ENCODE measurements at places on chromosomes 1 and 21. TPM values are rescaled to one million over a fixed set of nuclear protein-coding genes. Genes with fewer than 3 reads are reported as not detected.

FHAD1 gene
- total RNA-seq: 0.72 TPM

CHIA gene
- total RNA-seq: not detected

CLCA4 gene
- not detected for total RNA-seq

TIAM1 gene
- 16.3 TPM for total RNA-seq

CFHR2 gene
- not detected for total RNA-seq

- DNase-seq: peak; percentile 93
These were observed 1.6 kb upstream of the METTL25B start for GRCh38 chr1:156726549-156727226.

DNA sequence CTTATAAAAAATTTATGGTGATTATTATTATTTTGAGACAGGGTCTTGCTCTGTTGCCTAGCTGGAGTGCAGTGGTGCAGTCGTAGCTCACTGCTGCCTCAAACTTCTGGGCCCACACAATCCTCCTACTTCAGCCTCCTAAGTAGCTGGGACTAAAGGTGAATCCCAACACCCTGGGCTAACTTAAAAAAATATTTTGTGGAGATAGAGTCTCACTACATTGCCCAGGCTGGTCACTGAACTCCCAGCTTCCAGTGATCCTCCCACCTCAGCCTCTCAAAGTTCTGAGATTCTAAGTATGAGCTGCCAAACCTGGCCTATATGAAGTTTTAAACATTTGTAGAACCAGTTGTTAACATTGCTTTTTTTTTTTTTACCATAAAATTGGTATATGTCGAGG, 18.2 kb downstream of the NFIA start:
- no peak for DNase-seq

- DNase-seq: peak; percentile 81
These were observed 41.2 kb downstream of the DMRTB1 start for GRCh38 chr1:53500204-53501064.

GRCh38 chr1:209870151-209870831, 42.5 kb downstream of the UTP25 start:
- DNase-seq: no peak

DNA sequence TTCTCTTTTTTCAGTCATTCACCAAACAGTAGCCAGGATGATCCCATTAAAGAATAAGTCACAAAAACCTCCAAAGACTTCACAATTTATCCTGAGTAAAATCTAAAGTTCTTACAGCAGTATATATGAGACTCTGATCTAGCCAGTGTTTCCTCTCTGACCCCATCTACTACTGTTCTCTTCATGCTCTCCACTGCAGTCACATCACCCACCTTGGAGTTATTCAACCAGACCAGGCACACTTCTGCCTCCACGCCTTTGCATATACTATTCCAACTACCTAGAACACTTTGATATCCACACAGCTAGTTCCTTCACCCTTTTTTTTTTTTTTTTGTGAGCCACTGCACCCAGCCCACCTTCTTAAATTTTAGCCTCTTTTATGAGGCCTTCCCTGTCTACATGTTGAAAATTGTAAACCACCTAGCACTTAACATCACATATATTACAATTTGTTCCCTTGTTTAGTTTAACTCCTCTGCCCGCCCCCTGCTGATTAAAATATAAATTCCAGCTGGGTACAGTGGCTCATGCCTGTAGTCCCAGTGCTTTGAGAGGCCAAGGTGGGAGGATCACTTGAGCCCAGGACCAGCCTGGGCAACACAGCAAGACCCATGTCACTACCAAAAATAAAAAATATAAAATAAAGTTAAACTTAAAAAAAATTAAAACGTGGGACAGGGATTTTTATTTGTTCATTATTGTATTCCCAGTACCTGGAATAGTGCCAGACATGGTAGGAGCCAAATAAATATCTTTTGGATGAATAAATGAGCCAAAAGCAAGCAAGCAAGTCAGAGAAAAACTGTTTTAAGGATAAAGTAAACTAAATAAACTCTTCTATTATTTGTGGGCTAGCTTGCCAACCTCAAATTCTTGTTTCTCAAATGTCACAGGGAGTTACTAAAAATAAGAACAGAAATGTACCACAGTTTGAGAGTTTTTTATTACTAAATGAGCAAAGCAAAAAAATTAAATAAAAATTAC, 35.2 kb upstream of the MUTYH start:
- peak; percentile 35 for DNase-seq

- no peak for DNase-seq
These were observed 66.6 kb upstream of the HOOK1 start for GRCh38 chr1:59748123-59748522.

DNA sequence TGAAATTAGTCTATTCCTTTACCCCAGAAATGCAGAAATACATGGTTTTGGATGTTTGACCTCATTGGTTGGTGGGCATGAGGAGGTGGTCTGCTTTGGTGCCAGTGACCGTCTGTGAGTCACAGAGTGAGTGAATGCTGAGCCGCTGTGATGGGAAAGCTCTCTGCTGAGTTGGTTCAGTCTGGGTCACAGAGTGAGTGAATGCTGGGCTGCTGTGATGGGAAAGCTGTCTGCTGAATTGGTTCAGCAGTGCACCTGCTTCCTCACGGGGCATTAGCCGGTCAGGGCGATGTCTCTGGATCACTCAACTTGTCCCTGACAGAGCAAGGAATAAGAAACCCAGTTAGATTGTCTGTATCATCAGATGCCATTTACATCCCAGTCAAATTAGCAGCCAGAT, 40.8 kb downstream of the ADARB1 start:
- no peak for DNase-seq

DNA sequence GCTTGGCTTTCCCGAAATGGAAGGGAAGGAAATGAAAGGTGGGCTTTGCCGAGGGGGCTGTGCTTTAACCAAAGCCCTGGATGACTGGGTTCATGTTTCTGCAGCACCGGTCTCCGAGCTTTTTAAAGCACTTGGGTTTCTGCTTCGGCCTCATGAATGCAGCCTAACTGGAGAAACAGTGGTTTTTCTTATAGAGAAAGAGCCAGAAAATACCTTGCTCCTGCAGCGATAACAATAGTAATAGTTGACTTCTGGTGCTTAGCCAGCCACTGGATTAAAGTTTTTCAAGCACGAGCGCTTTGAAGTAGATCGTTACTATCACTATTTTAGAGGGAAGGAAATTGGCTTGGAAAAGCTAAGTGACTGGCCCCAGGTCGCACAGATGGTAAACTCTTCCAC, 500 bp upstream of the DOCK7 start:
- peak; percentile 78 for DNase-seq

GRCh38 chr1:36636206-36636605, 153.5 kb upstream of the CSF3R start:
- DNase-seq: no peak

- DNase-seq: no peak
These were observed 6.3 kb downstream of the MCL1 start for GRCh38 chr1:150572918-150573647.

GRCh38 chr21:45153358-45154318, 79.3 kb downstream of the ADARB1 start:
- DNase-seq: peak; percentile 82

All from osteoblast (primary cell).